ENCODE measurements at places on chromosomes 3 and 15.

- no peak for DNase-seq
Measured at GRCh38 chr15:45747426-45747825, 112.6 kb downstream of the SQOR start.

- DNase-seq, result no peak
Measured at GRCh38 chr15:71136793-71137518, 21.7 kb downstream of the THSD4 start.

DNA sequence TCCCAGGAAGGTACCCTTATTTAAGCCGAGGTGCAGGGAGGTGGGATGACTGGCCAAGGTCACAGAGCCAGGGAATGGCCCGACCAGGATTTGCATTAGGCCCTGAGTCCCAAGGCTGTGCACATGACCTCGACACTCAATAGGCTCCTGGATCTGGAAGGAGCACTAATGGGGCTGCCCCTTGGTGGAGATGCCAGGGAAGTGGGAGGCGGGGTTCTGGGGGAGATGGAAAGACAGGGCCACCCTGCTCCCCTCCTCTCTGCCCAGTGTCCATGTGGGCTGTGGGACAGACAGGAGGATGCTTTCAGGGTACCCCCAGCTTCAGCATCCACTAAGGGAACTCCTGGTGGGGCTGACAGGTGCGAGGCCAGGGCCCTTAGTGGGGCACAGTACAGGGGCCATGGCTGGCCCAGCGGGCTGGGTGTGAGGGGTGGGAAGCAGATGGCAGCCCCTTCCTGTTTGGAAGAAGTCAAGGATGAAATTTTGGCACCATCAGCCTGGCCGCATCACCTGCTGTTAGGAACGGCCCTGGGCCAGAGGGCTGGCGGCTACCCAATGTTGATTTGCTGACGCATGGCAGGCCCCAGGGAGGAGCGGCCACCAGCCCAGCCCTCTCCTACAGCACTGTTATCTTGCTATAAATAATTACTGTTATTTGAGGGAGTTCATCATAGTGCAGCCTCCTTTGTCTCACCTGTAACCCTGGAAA, 37.3 kb downstream of the ATP2B2 start:
- DNase-seq, result no peak

- DNase-seq, result no peak
Measured at GRCh38 chr3:115363071-115363470, 216.0 kb upstream of the ZBTB20 start.

DNA sequence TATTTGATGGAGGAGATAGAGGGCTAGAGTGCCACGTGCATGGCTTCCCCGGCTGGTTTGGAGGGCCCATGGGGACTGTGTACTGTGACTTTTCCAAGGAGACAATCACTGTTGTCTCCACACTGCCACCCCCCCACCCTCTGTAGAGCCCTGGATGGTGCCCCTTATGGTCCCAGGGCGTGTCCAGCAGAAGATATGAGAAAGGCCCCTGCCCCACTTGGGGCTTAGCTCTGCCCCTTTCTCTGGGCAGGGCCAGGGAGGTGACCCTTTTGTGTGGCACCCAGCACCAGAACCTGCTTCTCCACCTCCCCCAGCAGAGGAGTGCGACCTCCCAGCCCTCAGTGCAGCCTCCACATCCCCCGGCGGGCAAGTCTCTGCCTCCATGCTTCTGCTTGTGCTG, 32.1 kb downstream of the SPSB4 start:
- no peak for DNase-seq

DNA sequence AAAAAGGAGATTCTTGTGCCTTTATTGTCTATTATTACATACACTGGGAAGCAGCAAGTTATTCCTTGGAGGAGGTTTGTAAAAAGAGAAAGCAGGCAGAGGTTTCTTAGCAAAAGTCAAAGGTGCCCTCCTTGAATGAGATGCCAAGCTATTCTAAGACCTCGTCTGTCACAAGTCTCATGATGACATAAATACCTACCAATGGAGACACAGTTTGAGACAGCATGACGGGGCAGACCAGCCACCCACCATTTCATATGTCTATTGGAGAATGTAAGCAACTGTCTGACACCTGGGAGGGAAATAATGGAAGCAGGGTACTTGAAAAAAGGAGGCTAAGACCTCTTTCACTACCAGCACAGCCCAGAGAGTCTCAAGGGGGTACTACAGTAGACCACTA, 2.2 kb downstream of the RGMA start:
- no peak for DNase-seq

DNA sequence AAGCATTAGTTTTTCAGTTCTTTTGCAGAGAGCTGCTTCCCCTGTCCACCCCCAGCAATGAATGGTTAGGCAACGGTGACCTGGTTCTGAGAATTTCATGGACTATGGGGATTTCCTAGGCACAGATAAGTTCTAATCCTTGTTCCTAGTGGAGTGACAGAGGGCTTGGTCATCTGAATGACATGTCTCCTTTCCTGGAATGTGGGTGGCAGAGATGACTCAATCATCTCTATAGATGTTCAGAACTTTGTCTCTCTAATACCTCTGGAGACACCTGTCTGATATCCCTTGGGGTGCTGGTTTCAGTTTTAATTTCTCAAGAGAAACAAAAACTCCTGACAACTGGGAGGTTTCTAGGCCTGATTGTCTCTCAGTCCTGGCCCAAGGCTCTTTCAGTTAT, 10.4 kb downstream of the PLA2G4E start:
- no peak for DNase-seq

DNA sequence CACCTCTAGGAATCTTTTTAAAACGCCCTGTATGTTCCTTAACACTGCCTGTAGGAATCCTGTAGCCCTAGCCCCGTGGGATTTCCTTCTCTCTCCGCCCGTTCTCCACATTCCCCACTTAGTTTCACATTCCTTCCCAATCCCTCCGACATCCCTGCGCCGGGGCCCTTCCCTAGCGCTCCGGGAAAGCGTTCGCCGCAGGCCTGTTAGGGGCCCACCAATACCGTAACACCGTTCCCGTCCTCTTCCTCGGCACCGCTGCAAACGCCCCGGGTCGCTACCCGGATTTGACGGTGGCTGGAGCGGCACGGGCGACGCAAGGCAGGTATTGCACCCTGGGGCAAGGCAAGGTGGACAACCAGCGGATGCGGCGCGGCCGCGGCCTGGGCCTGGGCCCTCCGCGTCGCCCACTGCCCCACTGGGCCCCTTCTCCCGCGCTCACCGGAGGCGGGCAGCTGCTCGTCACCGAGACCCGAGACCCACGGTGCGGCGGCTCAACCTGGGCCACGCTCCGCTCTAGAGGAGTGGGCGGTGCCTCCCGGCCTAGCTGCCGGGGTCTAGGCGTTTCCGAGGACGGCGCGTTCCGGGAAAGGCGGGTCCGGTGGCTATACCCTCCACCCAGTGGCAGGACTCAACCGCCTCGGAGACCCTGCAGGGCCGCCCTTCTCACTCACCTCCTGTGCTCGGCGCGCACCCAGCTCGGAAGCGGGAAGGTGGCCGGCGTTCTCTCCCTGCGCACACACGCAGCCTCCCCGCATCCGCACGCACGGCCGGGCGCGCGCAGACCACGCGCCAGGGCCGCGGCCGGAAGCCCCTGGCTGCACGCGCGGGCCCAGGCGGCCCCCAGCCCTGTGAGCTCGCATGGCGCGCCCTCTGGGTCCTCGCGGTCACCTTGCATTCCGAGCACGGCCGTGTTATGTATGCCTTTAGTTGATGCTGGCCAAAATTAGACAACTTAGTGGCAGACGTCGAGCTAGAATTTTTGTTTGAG, at the start of gene B3GALNT1:
Gene B3GALNT1, minus strand, starts transcription at position 789 of the 991 bp plus-strand sequence. CDS start 18,595 bp downstream, outside the sequence.
- DNase-seq, result no peak

- DNase-seq, result no peak
Measured at GRCh38 chr3:37652851-37653250, 208.8 kb upstream of the CTDSPL start.

GRCh38 chr3:114668099-114668498, 374.3 kb downstream of the TIGIT start:
- DNase-seq, result no peak

GRCh38 chr3:34066328-34066727, 267.9 kb downstream of the PDCD6IP start:
- DNase-seq, result no peak

GRCh38 chr15:101489237-101489598, 289 bp downstream of the PCSK6 start:
- DNase-seq, result no peak

DNA sequence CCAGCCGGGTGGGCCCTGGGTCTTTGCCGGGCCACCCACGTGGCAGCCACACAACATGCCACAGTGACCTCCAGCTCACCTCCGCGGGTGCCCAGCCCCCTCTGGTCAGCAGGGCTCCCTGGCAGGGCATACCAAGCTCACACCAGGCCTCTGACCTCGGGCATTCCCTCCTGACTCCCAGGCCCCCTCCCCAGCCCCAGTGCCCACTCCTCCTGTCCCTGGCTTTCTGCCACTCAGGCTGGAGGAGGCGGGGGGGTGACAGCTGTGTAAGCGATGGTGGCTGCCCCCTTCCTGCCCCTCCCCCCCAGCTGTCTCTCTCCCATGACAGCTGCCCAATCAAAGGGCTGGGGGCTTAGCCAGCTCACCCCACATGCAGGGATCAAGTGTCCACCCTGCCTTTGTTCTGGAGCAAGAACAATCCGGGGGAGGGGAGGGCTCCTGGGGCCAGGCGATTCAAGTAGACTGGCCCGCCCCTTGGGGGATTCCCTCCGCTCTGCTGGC, 3.3 kb downstream of the PCBP4 start:
- no peak for DNase-seq
